ENCODE measurements at places on chromosomes 4 and X.

DNA sequence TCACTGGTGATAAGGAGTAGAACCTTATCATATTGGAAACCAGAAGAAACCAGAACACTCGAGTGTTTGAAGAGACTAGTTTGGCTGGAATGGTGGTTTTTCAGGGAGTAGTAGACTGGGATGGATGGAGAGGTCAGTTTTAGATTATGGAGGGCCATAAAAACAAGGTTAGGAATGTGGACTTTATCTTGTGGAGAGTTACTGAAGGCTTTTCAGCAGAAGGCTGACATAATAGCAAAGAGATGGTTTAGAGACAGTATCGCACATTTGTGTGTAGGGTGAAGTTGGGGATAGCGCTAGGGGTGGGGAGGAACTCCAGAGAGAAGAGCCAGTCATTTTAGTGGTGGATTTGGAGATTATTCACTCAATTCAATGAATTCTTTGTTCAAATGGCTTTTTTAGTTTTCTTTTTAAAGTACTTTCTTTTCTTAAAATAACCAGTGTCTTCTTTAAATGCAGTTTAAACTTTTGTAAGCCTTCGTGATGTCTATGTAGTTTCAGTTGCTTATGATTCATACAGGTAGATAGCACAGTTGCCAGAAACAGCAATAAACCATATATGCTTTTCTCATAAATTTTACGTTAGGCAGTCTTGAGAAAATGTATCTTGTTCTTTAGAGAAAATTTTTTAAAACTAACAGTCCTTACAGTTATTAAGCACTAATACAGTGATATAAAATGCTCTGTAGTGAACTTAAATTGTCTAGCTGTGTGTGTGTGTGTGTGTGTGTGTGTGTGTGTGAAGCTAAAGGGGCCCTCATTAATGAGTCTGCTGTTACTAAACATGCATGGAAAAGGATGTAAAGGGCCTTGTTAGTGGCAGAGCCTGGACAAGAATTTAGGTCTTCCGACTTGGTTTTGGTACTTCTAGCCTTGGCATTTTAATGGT lies 3.8 kb downstream of the ARHGAP10 start:
- DNase-seq: no peak

GRCh38 chrX:15301924-15302323 lies 13.5 kb downstream of the ASB11 start:
- peak; percentile 9 for DNase-seq

GRCh38 chrX:57918750-57919436 lies 8.6 kb upstream of the ZXDA start:
- no peak for DNase-seq

DNA sequence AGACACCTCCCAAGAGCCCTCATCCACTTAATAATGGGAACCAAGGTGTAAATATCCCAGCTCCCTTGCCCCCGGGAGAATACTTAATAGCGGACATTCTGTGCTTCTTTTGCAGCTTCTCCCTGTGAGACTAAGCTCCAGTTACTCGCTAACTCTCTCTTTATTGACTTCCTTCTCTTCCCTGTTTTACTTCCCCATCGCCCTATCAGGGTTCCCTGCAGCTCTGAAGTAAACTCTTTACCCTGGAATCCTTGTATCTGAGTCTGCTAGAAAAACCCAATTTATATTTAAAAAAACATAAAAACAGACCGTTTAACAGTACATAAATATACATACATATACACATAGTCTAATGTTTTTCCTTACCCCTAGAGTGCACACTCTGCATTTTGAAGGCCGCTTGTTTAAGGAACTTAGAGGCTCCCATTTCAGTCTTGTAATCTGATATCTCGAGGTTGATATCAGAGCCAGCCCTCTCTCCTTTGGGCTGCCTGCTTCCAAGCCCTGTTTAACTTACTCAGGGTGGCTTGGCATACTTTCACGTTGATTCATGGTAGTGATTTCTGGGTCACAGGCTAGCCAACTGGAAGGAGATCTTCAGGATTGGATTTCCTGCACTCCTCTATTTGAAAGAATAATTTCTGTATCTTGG lies 177.4 kb upstream of the SCML1 start:
- no peak for DNase-seq

DNA sequence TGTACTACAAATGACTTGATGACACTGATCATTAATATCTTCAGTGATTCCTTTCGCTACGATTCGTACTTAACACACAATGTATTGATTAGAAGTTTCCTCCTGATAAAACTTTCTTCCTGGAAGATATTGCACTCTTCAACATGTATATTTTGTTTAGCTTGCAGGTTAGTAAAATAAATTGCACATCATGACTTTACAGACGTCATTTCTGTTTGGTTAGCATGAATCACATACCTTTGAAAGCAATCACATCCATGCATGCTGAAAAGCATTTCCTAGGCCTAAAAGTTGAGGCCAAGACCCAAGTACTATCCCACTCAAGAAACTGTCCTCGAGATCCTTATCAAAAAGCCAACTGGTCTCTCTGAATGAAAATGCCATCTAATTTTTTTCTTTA lies 1841.0 kb upstream of the PCDH7 start:
- no peak for DNase-seq

GRCh38 chr4:88999392-88999930 lies 57.5 kb downstream of the FAM13A start:
- no peak for DNase-seq

DNA sequence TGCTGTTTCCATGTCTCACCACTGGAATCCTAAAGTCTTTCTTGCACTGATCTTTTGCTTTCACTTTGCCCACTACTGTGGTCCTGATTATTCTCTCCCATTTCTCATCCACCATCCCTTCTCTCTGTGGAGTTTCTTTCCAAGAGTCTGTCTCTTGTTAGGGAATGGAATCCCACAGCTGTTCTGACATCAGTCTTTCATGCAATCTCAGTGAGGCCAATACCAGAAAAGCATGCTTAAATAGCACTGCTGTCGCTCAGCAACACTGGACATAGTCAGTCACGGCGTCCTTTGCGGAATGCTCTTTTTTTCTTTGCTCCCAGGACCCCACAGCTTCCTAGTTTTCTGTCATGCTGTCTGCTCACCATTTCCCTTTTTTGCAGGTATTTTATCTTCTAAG lies 20.1 kb downstream of the SLITRK4 start:
- DNase-seq: no peak

- DNase-seq: no peak
Measured at GRCh38 chr4:145352438-145353145, 129.1 kb upstream of the SMAD1 start.

- DNase-seq: no peak
Measured at GRCh38 chr4:6446538-6447451, 25.6 kb downstream of the PPP2R2C start.

DNA sequence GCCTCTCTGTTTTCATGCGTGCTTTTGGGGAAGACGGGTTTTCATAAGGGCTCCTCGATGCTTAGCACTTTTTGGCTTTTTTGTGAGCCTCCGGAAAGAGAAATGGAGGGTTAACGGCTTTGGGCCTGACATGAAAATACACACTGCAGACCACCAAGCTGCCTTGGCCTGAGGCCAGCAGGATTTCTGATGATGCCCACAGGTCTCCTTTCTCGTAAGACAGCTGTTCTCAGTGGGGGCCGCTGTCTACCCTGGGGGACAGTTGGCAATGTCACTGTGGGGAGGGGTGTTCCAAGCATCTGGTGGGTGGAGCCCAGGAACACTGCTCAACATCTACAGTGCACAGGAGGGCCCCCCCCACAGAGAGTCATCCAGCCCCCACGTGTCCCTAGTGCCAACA lies 29.4 kb upstream of the CLDN34 start:
- DNase-seq: no peak

- peak; percentile 40 for DNase-seq
Measured at GRCh38 chrX:130120321-130120731, 10.0 kb upstream of the ELF4 start.

DNA sequence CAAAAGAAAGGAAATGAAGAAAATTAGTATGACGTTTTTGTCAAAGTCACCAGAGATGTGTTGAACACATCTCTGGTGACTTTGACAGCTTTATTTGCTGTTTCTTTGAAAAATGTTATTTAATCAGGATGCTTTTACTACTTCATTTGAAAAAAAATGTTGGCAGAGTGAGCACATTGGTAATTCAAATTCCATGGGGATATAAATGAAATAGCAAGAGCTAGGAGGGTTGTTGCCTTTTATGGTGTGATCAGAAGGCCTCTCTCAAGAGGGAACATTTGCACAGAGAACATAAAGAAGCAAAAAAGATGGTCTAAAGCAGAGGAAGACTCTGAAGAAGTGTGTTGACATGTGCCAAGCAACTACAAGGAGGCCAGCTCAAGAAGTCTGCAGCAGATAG lies 46.6 kb upstream of the CXCL8 start:
- DNase-seq: no peak

- DNase-seq: no peak
Measured at GRCh38 chr4:189002475-189002874, 863.2 kb downstream of the TRIML1 start.

DNA sequence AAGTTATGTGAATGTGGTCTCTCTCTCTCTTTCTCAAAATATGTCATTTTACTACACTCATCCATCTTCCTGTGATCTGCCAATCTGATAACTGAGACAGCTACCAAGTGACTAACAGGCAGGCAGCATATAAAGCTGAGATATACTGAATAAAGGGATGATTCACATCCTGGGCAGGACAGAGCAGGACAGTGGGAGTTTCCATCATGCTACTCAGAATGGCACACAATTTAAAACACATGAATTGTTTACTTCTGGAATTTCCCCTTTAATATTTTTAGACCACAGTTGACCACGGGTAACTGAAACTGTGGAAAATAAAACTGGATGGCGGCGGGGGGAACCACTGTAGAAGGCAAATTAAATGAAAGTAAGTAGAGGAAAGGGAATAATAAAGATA lies 58.6 kb upstream of the DCTD start:
- DNase-seq: peak; percentile 14

- DNase-seq: no peak
Measured at GRCh38 chr4:184689681-184690080, 40.1 kb downstream of the PRIMPOL start.

GRCh38 chr4:177952723-177953122 lies 510.5 kb upstream of the AGA start:
- DNase-seq: no peak

DNA sequence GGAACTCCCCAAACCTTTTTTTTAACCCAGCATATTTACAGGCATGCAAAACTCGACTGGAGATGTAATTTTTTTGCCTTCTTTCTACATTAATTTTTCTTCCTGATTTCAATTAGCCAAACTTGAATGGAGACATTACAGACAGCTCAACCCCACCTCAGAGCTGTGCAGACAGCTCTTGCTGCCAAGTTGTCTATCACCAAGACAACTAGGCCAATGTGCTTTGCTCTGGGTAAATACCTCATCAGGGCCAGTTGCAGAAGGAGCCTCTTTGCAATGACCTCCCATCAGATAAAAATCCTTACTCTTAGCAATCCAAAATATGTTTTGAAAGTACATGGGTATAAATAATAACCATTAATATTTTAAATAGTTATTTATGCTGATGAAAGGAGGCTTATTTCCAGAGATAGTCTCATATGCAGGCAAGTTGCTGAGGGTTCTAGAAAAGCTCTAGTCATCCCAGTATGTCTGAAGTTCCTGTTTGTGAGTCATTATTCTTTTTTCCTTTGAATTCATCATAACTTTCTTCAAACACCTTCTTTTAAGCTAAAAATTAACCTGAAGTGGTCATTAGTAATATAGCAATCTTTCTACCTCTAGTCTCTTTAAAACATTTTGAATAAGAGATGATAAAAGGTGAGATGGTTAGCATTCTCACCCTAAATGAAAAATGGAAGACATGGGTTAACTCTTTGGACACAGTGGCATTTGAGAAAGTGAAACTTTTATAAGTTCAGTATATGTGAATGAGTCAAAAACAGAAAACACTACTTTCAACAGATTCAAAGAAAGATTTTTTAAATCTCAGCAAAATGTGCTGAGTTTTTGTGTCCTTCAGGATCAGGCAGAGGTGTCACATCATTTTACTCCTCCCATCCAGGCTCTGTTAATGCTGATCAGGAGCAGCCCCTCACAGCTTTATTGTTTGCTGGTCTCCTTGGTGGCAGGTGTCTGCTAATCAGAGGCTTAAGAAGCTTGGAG lies 475.5 kb upstream of the FGF16 start:
- DNase-seq: peak; percentile 4

- no peak for DNase-seq
Measured at GRCh38 chrX:155900765-155901164, 19.6 kb downstream of the VAMP7 start.

DNA sequence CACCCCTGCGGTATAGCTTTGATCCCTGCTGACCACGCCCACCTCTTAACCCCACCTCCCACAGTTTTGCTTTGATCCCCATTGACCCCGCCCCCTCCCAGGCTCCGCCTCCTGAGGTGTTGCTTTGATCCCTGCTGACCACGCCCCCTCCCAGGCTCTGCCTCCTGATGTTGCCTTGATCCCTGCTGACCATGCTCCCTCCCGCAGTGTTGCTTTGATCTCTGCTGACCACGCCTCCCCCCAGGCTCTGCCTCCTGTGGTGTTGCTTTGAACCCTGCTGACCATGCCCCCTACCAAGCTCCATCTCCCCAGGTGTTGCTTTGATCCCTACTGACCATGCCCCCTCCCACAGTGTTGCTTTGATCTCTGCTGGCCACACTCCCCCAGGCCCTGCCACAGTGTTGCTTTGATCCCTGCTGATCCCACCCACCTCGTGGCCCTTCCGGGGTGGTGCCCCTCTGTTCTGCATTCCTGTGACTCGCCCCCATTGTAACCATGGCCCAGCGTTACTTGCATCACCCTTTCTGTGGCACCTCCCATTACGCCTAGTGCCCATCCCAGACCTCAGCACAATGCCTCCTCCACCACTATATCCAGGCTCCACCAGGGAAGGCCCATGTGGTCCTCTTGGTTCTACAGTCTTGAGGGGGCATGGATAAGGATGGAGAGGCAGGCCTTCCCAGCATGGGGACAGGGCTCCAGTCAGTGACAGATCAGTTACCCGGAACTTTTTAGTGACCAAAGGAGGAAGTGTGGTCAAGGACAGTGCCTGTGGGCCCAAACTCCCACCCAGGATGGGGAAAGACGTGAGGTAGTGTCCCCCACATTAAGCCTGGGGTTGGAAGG lies 70.8 kb downstream of the ADRA2C start:
- no peak for DNase-seq

GRCh38 chrX:155889328-155889727 lies 8.2 kb downstream of the VAMP7 start:
- DNase-seq: no peak
